PC-9 (cell line): ENCODE measurements at places on chromosomes 7 and 10. TPM values are rescaled to one million over a fixed set of nuclear protein-coding genes. Genes with fewer than 3 reads are reported as not detected.

INMT gene
- total RNA-seq = not detected in 2 replicates

DPYSL4 gene
- 2.8 and 4.8 TPM in 2 replicates for total RNA-seq

SLC39A12 gene
- total RNA-seq = not detected in 2 replicates

MTG1 gene
- 33.0 and 45.9 TPM in 2 replicates for total RNA-seq

MDFIC gene
- total RNA-seq = 38.9 and 39.8 TPM in 2 replicates

MTPN gene
- total RNA-seq = 181 and 212 TPM in 2 replicates

SEMA3D gene
- 2.6 and 4.8 TPM in 2 replicates for total RNA-seq

SLC16A9 gene
- total RNA-seq = not detected in 2 replicates

SPDYE5 gene
- not detected in 2 replicates for total RNA-seq

SLC26A5 gene
- not detected in 2 replicates for total RNA-seq

ABCC2 gene
- 132 and 174 TPM in 2 replicates for total RNA-seq

TMEM236 gene
- 0.20 and 0.24 TPM in 2 replicates for total RNA-seq

WDFY4 gene
- not detected in 2 replicates for total RNA-seq

MXI1 gene
- total RNA-seq = 25.8 and 25.9 TPM in 2 replicates

KIAA1549 gene
- total RNA-seq = 20.2 and 26.6 TPM in 2 replicates
